ENCODE measurements at places on chromosomes 5 and 9. TPM values are rescaled to one million over a fixed set of nuclear protein-coding genes. Genes with fewer than 3 reads are reported as not detected.

CER1 gene
- total RNA-seq: not detected

F2RL1 gene
- total RNA-seq: 5.9 TPM

GRCh38 chr9:134657666-134658377, 16.2 kb downstream of the COL5A1 start:
- H3K27ac ChIP-seq: no peak overlapping the region
- H3K36me3 ChIP-seq: no peaks in the 10 kb centered on the region
- peak; percentile 26 for DNase-seq
- no peak overlapping the region for H3K4me3 ChIP-seq
- no peaks in the 10 kb centered on the region for H3K27me3 ChIP-seq
- H3K4me1 ChIP-seq: peaks cover 8% of the 10 kb centered on the region

DNA sequence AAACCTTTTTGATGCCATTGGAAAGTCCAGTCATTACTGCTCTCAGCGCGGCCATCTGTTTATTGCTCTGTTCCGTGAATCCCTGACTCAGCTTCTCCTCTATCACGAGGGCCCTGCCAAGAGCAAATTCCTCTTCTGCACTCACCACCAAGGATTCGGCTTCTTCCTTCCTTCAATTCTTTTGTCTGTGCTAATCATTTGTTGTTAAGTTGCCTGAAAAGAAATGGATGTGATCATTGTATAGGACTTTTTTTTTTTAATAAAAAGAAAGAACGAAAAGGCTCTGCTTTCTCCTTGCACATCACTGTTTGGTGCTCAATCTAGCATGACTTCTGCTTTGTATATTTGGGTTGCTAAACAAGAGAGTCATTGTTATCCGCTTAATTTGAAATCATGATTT, 128.7 kb upstream of the PIK3R1 start:
- H3K27ac ChIP-seq: no peak overlapping the region
- peaks cover 19% of the 10 kb centered on the region for H3K4me1 ChIP-seq
- H3K36me3 ChIP-seq: no peaks in the 10 kb centered on the region
- no peak overlapping the region for H3K4me3 ChIP-seq
- H3K27me3 ChIP-seq: no peaks in the 10 kb centered on the region

- H3K4me3 ChIP-seq: no peak overlapping the region
- peaks cover 94% of the 10 kb centered on the region for H3K36me3 ChIP-seq
- no peak for DNase-seq
Measured at GRCh38 chr9:89386797-89387196, 68.5 kb downstream of the SECISBP2 start.

GRCh38 chr5:84535281-84535680, 150.6 kb upstream of the EDIL3 start:
- no peak for DNase-seq
- no peak overlapping the region for H3K27ac ChIP-seq

GRCh38 chr5:42074353-42074752, 149.3 kb downstream of the FBXO4 start:
- no peak overlapping the region for H3K27ac ChIP-seq
- H3K36me3 ChIP-seq: no peaks in the 10 kb centered on the region
- H3K27me3 ChIP-seq: no peaks in the 10 kb centered on the region
- no peak overlapping the region for H3K4me3 ChIP-seq
- DNase-seq: no peak
- no peaks in the 10 kb centered on the region for H3K4me1 ChIP-seq

- H3K4me3 ChIP-seq: no peak overlapping the region
- H3K27me3 ChIP-seq: no peaks in the 10 kb centered on the region
- DNase-seq: no peak
- H3K4me1 ChIP-seq: peaks cover 13% of the 10 kb centered on the region
Measured at GRCh38 chr5:151108566-151108965, 27.7 kb upstream of the TNIP1 start.

GRCh38 chr5:52378237-52378636, 409.5 kb upstream of the ITGA1 start:
- no peaks in the 10 kb centered on the region for H3K27me3 ChIP-seq
- no peak for DNase-seq
- H3K4me3 ChIP-seq: no peak overlapping the region
- H3K27ac ChIP-seq: no peak overlapping the region
- no peaks in the 10 kb centered on the region for H3K4me1 ChIP-seq

DNA sequence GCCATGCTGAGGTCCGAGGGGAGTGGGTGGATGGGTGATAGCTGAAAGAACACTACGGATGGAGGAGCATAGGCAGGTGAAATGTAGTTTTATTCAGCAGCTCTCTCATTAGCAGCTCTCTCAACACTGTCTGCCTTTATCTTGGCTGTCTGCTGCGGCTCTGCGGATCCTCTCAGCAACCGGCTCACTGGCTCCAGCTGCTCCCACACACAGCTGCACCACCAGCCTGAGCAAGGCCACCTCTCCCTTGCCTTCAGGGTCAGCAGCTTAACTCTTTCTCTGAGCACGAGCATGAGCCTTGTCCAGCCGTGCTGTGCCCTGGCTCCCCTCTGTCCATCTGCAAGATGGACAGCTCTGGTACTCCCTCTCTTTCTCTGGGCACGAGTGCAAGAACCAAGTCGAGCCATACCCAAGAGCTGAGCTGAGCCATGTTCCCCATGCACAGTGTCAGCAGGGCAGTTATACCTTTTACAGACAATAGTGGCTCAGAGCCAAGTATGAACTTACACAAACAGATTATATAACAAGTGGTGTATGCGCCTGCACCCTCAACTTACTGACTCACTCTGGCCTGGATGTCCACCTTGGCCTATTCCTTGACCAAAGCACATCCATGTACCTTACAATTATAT, 108.5 kb downstream of the MACIR start:
- no peak overlapping the region for H3K4me3 ChIP-seq
- no peaks in the 10 kb centered on the region for H3K27me3 ChIP-seq
- no peaks in the 10 kb centered on the region for H3K36me3 ChIP-seq
